DMS 273 treated with DMSO at 0.1 percent for 48 hours (cell line): ENCODE measurements at places on chromosomes 13 and 19.

DNA sequence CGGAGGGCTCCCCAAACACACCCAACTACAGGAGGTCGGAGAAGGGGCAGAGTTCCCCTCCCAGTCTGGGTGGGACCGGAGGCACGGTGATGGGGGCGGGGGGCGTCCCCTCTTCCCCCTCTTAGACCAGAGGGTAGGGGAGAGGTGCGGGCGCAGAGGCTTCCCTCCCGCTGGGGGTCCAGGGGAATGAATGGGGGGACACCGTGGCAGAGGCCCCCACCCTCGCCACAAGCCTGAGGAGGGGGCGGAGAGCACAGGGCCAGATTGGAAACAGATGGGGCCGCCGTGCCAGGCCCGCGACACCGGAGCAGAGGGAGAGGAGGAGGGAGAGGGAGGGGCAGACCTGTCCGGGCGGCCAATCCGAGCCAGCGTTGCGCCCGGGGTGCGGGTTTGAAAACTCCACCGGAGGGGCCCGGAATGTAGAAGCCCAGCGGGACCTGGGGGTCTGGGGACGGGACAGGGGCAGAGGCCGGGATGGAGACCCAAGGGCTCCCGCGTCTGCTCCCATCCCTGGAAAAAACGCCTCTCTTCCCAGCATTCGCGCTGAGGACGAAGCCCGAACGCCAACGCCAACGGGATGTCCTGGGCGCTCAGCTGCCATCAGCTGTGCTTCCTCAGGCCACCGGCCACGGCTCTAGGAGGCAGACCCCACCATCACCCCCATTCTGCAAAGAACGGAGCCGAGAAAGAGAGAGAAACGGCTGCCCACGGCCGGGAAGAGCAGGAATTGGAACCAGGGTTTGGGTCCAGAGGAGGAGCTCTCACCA lies 46.8 kb downstream of the PTPRS start:
- peak; percentile 48 for DNase-seq

DNA sequence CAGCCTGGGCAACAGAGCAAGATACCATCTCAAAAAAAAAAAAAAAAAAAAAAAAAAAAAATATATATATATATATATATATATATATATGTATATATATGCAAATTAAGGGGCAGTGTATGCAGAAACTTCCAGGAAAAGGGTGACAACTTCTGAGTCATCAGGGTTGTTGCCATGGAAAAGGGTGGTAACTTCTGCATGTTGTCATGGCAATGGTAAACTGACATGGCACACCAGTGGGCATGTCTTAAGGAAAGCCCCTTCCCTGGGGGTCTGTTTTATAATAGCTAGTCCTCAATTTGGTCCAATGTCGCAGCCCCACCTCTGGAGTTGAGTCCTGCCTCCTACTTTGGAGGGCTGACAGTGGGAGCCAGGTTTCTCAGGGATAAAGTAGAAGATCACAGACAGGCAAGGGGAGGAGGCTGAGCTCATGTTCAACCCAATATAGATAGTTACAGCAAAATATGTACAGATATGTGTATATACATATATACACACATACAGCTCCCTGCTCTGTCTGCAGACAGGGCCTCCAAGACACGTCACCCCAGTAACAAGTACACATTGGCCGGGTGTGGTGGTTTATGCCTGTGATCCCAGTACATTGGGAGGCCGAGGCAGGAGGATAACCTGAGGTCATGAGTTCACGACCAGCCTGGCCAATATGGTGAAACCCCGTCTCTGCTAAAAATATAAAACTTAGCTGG lies 7.2 kb upstream of the FCHO1 start:
- DNase-seq = no peak

DNA sequence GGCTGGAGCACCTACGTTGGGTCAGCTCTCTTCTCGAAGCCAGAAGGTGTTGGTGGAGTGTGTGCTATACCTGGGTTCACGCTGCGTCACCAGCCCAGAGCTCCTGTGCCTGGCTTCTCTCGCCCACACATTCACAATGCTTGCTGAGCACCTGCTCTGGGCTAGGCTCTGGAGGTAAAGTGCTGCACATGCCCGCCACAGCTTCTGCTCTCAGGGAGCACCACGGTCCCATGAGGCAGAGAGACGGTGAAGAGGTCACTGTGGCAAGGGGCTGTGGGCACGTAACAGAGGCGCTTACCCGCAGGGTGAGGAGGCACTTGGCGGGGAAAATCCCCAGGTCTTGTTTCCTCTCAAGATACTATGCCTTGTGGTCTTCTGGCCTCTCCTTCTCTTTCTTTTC lies 174.2 kb downstream of the TEX29 start:
- no peak for DNase-seq

DNA sequence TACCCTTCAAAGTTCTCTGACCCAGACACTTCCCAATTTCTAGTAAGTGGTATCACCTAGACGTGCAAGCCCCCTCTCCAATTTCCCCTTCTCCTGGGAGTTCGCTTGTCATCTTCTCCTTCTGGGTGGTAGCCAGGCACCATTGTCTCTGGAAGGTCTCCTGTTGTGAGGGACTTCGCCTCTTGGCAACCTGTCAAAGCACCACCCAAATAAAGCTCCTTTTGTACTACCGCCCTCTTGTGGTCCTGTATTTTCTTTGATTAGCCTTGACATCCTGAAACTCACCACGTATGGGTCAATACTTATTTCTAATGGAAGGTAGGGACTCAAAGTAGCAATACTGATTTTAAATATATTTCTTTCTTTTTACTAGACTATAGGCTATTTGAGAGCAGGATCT lies 8.2 kb downstream of the GPC5 start:
- DNase-seq = peak; percentile 14

GRCh38 chr19:12792051-12792852 lies 966 bp downstream of the JUNB start:
- DNase-seq = no peak

DNA sequence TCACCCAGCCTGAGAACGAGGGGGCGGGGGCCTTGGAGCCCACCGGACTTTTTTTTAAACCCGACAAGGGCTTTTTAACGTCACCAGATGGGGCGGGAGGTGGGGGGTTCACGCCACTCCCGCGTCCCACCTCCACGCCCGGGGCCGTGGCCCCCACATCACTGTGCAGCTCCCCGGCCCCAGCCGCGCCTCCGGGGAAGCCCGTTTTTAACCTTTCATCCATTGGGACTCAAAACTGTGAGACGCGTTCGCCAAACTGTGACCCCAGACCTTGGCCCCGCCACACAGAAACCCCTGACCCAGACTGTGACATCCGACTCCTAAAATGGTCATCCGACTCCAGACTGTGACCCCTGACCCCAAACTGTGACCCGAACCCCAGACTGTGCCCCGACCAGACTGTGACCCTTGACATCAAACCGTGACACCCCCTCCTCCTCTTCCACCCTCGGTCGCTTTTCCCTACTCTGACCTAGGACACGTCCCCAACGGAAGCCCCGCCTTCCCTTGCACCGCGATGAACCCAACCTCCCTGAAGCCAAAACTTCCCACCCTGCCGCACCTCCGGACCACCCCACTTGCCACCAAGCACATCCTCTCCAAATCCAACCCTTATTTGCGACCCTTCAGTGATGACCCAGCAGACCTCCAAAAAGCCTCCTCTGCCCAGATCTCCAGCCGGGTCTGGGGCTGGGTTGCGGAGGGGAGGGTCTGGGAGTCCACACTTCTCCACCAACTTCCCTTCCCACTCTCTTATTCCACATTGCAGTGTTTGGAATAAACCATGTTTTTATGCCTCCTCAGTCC lies 1.5 kb upstream of the GRWD1 start:
- no peak for DNase-seq

DNA sequence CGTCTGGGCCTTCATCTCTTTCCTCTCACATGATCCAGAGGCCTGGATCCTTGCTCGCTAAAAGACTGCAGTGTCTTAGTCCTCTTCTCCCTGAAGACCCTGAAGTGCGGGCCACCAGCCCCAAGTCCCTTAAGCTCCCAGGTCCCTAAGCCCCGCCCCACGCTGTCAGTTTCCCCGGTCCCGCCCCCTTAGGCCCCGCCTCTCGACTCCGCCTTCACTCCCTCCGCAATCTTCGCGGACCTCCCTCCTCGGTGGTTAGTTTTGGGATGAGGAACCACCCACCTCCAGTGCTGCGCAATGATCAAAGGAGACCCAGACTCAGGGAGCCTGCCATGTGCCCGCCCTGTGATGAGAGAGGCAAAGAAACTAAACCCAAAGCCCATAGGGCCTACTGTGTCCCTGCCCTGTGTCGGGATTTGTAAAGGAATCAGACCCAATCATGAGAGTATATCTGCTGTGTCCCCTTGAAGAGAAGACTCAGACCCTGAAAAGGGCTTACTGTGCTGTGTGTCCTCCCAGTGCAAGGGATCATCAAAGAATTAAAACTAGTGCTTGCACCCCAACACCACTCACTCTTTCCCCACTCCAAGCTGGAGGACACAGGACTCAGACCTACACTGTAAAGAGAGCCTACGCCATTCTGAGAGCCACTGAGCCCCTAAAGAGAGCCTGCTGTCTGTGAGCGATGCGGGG lies 3.0 kb upstream of the COX6B1 start:
- no peak for DNase-seq

GRCh38 chr19:38877781-38878574 lies at the start of gene RINL:
RINL (minus strand) TSS chr19:38878275; CDS start chr19:38876742, 1,533 bp downstream.
- DNase-seq = peak; percentile 26

DNA sequence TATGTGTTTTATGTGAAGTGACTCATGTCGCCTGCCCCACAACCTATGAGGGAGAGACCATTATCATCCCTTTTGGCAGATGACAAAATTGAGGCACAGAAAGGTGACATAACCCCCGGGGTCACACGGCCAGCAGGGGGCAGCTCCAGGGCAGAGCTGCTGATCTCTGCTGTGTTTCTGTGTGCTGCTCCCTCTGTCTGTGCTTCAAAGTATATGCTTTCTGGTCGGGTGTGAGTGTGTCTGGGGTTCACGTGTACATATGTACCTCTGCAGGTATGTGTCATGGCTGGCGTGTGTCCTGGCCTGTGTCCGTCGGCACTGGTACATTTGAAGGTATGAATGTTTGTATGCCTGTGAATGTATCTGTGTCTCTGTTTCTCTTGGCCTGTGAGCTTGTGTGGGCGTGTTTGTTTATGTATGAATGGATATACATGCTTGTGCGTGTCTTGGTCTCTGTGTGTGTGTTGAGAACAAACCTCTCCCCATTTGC lies 7.1 kb downstream of the LIPE start:
- peak; percentile 50 for DNase-seq

- DNase-seq = peak; percentile 20
Observed at GRCh38 chr19:19214892-19215291, 3.1 kb downstream of the NCAN start.

- no peak for DNase-seq
Observed at GRCh38 chr13:37277007-37277406, 171.5 kb upstream of the CSNK1A1L start.

GRCh38 chr19:41476583-41476982 lies 33.6 kb downstream of the ERICH4 start:
- DNase-seq = no peak

DNA sequence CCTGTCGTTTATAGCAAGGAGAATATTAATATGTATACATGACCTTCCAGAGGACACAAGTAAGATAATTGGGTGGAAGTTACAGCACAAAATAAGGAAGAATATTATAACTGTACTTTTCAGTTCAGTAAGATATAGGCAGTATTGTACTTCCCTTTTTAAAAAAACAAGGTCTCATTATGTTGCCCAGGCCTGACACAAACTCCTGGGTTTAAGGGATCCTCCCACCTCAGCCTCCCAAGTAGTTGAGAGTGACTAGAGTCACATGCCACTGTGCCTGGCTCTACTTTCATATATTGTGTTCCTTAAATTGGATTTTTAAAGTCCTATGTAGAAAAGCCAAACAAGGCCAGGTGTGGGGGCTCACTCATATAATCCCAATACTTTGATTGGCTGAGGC lies 19.5 kb upstream of the MAB21L1 start:
- no peak for DNase-seq

- DNase-seq = no peak
Observed at GRCh38 chr13:77492982-77493381, 42.5 kb upstream of the SCEL start.

- no peak for DNase-seq
Observed at GRCh38 chr13:110302997-110303396, 4.0 kb downstream of the COL4A1 start.

DNA sequence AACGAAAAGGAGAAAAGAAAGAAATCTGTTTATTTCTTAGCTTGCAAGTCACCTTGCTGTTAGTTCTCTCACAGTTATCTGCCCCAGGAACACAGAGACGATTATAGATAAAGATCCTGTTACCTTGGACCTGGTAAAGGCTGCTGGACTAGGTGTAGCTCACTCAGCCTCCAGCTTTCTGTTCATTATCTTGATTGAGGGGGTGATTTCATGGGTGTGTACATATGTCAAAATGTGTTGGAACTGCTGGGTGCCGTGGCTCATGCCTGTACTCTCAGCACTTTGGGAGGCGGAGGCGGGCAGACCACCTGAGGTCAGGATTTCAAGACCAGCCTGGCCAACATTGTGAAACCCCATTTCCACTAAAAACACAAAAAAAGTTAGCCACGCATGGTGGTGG lies 27.9 kb downstream of the CERS4 start:
- no peak for DNase-seq
